Ecto neural progenitor cell (in vitro differentiated cells): ENCODE measurements at places on chromosomes 16 and 17.

DNA sequence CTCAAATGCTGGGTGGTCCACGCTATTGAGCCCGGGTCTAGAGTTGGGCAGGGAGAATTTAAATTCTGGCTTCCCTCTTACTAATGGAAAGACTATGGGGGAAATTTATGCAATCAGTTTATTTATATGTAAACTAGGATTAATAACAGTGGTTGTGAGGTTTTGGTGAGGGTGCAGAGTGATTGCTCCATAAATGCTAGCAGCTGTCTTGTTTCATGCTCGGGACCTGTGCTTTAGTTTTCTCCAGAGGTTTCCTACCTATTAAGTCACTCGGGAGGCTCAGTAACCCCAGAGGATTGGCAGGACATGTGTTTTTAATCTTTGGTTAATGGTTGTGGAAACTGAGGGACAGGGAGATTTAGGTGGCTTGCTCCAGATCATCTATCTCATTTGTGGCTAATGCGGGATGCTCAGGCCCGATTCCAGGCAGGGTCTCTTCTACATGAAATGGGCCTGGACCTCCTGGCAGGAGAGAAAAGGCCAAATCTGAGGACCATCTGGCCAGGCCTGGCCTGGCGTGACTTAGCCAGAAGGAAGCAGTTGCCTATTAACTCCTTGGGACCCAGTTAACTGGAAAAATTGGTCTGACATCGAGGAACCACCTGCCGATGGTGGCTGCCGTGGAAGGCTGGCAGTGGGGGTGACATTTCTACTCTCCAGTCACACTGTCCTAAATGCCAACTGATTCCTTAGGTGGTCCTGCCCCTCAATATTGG, 2.1 kb downstream of the PRCD start:
- DNase-seq = no peak

- no peak for DNase-seq
These were observed 110.2 kb upstream of the CPHXL start for GRCh38 chr16:75836347-75837010.

DNA sequence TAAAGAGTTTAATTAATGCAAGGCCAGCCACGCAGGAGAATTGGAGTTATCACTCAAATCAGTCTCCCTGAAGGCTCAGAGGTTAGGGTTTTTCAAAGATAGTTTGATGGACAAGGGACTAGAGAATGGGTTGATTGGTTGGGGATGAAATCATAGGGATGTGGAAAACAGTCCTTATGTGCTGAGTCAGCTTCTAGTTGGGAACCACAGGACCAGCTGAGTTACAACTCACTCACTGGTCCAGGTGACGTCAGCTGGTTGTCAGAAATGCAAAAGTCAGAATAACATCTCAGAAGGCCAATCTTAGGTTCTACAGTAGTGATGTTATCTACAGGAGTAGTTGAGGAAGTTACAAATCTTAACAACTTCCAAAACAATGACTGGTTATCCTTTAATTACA, 47.6 kb downstream of the CPD start:
- DNase-seq = no peak

GRCh38 chr17:70201872-70202419, 32.6 kb downstream of the KCNJ2 start:
- DNase-seq = no peak

- peak; percentile 96 for DNase-seq
These were observed 27.8 kb upstream of the MEIOC start for GRCh38 chr17:44628243-44629188.

DNA sequence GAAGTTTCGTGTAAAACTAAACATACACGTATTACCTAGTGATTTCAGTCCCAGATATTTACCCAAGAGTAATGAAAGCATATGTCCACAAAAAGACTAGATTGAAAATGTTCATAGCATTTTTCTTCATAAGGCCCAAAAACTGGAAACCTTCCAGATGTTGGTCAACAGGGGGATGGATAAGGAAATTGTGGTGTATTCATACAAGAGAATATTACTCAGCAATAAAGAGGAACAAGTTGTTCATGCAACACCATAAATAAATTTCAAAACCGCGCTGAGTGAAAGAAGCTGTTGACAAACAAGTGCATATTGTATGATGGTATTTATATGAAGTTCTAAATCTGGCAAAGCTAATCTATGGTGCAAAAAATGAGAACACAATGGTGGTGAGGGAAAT, 54.1 kb upstream of the NFAT5 start:
- DNase-seq = no peak

DNA sequence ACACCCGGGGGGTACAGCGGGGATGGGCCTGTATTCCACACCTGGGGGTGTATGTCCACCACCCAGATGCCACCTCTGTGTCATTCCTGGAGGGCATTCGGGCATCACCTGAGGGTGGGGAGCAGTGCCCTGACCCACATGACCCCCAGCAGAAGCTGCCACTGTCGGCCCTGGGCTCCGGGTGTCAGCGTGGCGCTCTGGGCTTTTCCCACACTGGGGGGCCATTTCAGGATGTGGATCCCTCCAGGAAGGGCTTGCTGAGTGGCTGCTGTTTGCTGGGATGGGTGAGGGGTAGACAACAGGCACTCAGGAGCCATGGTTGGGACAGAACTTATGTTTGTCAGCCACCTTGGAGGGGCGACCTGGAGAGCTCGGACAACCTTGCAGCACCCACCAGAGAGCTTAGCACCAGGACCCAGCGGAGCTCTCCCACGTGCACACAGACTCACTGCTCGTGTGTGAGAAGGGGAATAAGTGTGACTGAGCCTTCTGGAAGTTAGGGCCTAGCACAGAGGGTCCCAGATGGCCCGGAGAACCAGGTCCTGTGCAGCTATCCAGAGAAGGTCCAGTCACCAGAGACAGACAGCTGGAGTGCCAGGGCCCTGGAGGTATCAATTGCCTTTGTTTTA, 102.7 kb downstream of the METRNL start:
- DNase-seq = peak; percentile 43

- DNase-seq = peak; percentile 94
These were observed 15.3 kb upstream of the MNT start for GRCh38 chr17:2416010-2416734.

DNA sequence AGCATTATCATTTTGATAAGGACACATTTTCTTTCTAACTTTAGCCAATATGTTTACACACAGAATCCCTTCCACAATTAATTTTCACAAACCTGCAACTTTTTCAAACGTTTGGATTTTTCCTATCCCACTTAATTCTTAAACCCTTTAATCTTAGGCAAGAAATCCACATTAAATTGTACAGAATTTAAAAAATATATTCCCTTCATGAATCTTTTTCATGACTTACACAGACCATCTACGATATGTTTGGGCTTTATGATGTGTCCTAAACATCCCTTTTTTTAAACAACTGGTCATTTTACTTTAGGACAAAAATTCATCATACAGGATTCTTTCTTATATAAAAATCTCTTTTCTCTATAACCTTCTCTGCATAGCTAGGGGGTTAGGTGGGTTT, 241.5 kb upstream of the CNTNAP4 start:
- DNase-seq = no peak

DNA sequence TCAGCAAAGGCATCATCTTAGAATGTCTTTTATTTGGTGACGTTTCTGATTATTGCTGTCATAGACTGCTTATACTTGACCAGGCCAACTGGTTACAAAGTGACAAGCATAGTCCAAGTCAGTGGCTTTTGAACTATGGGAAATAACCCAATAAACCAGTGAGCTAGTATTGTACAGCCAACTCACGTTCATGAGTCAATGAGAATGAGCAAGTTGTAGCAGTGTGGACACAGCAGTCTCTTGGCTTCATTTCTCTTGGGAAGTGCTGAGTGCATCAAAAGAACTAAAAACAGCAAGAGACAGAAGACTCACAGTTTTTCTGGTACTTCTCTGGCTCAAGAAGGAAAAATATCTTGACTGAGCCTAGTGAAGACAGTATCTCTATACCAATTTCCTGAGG, 36.9 kb upstream of the CRISPLD2 start:
- no peak for DNase-seq

- no peak for DNase-seq
These were observed 1.1 kb downstream of the CTRB1 start for GRCh38 chr16:75219838-75220237.

DNA sequence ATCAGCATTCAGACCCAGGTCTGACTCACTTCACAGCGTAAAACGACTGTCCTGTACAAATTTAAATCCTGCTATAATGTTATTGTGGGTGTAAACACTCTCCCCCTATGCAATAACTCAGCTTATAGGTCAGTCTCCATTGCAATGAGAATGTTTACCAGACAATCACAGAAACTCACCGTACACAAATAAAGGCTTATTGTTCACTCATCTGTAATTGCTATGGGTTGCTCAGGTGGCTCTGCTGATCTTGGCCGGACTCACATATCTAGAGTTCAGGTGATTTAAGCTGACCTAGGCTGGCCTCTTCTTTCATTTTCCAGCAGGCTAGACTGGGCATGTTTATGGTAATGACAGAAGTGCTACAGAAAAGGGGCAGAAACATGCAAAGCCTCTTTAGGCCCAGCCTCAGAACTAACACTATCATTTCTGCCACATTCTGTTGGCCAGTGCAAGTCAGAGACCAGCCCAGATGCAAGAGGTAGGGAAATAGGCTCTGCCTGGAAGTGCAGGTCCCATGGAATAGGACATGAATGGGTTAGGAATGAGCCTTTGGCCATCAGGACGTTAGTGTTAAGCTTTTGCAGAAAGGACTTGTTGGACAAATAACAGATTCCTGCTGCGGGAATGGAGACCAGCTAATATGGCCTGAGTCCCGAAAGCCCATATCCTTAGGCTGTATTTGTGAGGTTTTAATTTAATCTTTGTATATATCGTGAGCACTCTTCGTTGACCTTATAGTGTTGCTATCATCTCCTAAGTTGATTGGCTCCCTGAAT, 44.0 kb downstream of the HLF start:
- DNase-seq = no peak

- no peak for DNase-seq
These were observed 14.2 kb downstream of the CLCN7 start for GRCh38 chr16:1460602-1461138.

GRCh38 chr17:69761011-69761410, 314.0 kb upstream of the KCNJ16 start:
- DNase-seq = no peak

- DNase-seq = no peak
These were observed 120.9 kb downstream of the METRNL start for GRCh38 chr17:83200231-83200699.

DNA sequence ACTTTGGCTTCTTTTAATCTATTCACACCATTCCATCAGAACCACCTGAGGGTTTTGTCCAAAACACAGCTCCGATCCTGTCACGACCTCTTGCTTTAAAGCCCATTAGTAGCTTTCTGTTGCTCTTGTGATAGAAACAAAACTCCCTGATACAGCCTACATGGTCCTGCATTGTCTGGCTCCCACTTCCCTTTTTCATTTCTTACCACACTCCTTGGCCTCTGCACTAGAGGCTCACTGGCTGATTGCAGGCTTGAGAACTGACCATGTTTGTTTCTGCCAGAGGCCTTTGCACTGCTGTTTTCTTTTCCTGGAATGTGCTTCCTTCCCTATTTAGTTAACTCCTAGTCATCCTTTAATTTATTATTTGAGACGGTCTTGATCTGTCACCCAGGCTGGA, 23.7 kb downstream of the IST1 start:
- DNase-seq = no peak

GRCh38 chr16:51762081-51762996, 611.3 kb upstream of the SALL1 start:
- DNase-seq = peak; percentile 89

- no peak for DNase-seq
These were observed 9.4 kb upstream of the MEOX1 start for GRCh38 chr17:43671031-43671692.

DNA sequence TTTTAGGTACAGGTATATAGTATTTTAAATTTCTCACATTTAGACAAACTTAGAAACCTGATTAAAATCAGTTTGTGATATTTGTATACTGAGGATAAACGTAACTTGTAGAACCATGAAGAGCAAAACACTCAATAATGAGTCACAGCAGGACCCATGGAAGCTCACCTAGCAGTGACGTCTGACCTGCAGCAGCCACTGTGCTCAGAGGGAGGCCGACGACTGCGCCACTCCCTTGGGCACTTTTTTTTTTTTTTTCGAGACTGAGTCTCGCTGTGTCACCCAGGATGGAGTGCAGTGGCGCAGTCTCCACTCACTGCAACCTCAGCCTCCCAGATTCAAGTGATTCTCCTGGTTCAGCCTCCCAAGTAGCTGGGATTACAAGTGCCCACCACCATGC, 106.2 kb upstream of the AXIN2 start:
- no peak for DNase-seq

DNA sequence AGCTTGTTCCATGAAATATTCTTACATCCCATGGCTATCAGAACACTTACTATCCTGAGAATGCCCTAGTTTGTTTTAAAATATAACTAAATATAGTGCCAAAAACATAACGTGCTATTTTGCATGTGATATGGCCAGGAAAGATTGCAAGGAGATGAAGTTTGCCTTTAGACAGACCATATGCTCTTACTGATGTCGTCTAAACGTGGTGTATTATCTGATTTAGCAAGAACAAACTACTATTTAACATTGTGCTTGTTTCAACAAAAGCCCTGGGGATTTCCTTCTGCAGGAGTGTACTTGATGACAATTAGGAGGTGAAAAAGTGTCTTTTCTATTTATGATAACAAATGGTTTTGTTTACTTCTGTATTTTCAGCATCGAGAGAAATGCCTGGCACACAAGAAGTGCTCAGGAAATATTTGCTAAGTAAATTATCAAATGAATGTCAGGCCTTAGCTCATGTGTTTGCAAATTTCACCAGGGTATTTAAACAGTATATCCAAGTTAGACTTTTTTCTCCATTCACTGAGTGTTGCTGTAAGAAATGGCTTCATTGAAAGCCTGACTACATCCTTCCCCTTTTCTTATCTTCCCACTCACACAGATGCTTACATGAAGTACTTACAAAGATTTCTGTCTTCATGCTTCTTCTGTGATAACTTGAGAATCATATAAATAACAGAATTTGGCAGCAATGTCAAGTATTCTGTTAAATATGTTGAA, 1033.6 kb downstream of the CDH8 start:
- DNase-seq = no peak

DNA sequence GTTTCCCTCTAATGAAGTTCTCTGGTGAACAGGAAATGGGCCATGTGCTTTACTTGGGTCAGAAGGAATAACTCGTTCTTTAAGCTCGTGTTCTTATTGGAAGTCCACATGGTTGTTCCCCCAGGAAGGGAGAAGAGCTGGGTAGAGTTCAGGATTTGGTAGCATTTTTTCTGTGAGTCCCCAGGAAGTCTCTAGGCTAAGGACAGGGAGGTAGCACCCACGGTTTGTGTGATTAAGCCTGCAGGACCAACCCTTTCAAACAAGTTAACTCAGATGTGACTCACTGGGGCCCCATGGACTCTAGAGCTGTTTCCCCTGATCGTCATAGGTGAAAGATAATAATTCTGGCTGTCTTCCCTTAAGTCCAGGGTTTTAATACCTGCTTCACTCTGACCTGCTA, 16.4 kb downstream of the SAP30BP start:
- DNase-seq = no peak

DNA sequence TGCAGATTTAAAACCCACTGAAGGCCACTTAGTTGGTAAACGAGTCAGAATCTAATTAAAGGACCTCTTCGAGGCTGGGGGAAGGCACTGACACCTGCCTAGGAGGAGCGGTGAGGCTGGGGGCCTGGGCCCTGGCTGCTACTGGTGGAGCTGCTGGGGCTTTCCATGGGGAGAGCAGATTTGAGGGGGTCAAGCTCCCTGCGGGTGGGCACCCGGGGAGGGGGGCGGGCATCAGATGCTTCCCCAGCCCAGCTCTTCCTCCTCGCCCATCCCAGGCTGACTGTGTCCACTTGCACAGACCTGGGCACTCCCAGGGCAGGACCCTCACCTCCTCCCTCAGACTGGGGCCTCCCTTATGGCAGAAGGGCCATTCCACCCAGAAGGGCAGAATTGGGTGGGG, 19.0 kb downstream of the SRCIN1 start:
- no peak for DNase-seq

GRCh38 chr17:27601069-27601974, 29.7 kb upstream of the LGALS9 start:
- DNase-seq = peak; percentile 88
